ENCODE measurements at places on chromosomes 3 and 15.
A peak's percentile ranks its signal among the peaks of the same experiment; 100 is the strongest.

- no peak for DNase-seq
Observed at GRCh38 chr15:47682661-47683060, 34.6 kb upstream of the SEMA6D start.

- no peak for DNase-seq
Observed at GRCh38 chr3:31137718-31138465, 243.4 kb upstream of the GADL1 start.

- peak; percentile 50 for DNase-seq
Observed at GRCh38 chr15:96359616-96360521, 29.4 kb downstream of the NR2F2 start.

GRCh38 chr15:95024351-95024750 is 793.0 kb downstream of the MCTP2 start:
- no peak for DNase-seq

DNA sequence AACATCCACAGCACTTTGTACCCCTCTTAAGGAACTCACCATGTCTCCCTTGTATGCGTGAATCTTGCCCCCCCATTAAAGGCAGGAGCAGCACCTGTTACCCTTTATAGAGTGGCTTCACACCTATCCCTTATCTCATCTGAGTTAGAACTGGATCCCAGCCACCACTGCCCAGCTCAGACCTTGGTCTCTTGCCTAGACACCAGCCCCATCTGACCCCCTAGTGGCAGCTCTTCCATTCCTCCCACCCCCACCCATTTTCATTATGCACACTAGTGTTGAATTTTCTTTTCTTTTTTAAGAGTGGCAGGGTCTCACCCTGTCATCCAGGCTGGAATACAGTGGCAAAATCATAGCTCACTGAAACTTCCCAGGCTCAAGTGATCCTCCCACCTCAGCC is 3.2 kb upstream of the ZFYVE19 start:
- no peak for DNase-seq

DNA sequence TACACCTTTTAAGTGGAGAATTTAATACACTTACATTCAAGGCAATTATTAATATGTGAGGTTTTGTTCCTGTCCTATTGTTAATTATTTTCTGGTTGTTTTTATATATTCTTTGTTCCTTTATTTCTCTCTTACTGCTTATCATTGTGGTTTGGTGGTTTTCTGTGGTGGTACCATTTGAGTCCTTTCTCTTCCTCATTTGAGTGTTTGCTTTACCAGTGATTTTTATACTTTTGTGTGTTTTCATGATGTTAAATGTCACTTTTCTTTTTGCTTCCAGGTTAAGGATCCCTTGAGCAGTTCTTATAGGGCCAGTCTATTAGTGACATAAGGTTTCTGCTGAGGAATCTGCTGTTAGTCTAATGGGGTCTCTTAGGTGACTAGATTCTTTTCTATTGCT is 116.5 kb downstream of the LRRK1 start:
- DNase-seq, result no peak

- DNase-seq, result no peak
Observed at GRCh38 chr3:24136624-24137310, 191.7 kb downstream of the NR1D2 start.

DNA sequence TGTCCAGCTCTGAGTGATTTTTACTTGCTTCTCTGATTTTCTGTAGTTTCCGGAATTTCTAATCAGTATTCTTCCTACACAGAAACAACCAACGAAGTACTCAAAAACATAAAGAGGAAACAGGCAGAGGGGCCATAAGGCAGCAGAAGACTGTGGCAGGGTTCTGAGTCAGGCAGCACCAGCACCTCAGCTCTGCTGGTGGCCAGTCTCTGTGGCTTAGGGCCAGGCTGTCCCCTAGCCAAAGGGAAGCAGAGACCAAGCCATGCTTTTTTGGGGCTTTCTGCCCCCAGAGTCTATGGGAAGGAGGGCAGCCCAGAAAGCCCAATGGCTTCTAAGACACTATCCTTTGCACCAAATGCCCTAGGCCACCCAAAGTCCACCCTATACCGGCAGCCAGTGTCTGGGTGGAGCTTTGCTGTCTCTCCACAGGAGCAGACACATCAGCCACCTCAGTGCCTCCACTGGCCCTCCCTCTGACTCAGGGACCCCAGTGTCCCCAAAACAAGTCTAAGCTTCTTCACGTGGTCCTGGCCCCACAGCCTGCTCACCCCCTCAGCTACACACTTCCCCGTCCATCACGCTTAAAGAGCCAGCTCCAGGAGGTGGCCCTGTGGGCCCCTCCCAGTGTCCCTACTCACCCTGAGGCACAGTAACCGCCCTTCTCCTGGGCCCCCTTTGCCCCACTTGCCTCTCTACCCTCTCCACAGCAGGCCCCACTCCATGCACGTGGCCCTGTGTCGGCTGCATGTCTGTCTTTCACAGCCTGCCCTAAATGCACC is 46.2 kb downstream of the CCDC12 start:
- no peak for DNase-seq

- DNase-seq, result no peak
Observed at GRCh38 chr3:63966871-63967270, 54.7 kb upstream of the SCAANT1 start.

GRCh38 chr3:3101660-3102458 is 8.3 kb downstream of the IL5RA start:
- no peak for DNase-seq

GRCh38 chr3:73500321-73500720 is 124.4 kb downstream of the PDZRN3 start:
- no peak for DNase-seq

- no peak for DNase-seq
Observed at GRCh38 chr3:46750555-46751038, 32.9 kb upstream of the PRSS50 start.

DNA sequence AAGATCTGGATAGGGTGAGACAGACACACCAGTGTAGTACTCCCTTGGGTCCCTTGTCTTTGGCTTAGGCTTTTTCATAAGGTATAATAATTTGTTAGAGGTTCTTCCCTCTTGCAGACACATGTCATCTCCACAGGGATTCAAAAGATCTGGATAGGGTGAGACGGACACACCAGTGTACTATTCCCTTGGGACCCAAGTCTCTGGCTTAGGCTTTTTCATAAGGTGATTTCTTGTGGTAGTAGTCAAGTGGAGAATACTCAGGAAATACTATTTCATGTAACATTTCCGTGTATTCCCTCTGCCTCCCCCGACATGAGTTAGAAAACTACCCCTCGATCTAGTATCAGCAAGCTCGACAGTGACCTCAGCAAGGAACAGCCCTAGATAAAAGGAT is 954 bp upstream of the MAPKBP1 start:
- no peak for DNase-seq

DNA sequence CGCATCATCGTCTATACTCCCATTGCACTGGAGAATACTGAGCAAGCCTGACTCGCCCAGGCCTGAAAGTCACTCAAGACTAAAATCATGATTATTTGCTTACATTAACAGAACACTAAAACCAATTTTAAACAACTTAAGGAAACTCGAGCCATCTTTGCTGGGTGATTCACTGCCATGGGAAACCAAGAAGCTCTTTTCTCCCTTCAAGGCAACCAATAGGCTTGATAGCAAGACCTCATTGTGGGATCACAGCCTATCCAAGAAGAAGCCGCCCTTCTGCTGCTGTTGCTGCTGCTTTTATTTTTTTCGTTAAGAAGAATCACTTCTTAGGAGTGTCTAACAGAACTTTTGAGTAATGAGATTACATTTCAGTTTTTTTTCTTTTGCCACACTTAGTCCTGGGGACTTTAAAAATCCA is 479.4 kb downstream of the FOXP1 start:
- DNase-seq, result no peak

DNA sequence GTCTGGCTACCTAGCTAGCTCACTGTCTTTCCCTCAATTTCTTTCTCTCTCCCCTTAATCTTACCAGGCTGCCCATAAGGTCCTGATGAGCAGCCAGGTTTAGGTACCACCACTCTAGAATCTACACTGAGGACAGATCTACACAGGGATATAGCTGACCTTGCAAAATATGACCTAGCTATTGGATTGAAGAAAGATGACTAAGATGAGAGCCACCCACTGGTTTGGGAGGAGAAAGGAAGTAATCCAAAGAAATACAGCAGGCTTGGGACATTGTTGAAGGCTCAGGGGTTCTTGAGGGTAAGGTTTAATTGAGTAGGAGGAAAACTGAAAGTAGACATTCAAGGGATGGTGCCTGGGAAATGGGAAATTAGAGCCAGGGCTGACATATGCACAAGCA is 142.0 kb upstream of the TMC3 start:
- DNase-seq, result no peak

DNA sequence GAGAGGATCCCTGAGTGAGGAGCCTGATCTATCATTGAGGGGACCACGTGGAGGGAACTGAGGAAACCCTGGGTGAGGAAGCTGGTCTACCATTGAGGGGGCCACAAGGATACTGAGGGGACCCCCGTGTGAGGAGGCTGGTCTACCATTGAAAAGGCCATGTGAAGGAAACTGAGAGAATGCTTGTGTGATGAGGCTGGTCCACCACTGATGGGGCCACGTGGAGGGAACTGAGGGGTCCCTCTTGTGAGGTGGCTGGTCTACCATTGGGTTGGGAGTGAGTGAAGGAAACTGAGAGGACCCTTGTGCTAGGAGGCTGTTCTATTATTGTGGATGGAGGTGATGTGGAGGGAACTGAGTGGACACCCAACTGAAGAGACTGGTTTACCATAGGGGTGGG is 161.3 kb downstream of the FBLN2 start:
- DNase-seq, result peak; percentile 1

DNA sequence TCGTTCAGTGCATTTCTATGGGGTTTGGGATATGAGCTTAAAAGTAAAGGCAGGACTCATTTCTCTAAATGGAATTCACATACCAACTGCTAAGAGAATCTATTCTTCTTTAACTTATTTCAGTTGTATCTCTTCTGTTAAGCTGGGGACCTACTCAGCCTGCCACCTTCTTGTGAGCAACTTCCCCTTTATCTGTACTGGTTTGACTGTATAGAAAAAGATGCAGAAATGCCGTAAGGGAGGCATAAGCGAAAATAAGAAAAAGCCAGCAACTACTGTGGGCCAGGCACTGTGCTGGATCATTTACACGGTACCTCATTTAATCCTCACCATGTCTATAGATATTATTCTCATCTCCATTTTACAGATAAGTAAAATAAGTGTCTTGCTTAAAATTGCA is 38.4 kb downstream of the RBMS3 start:
- no peak for DNase-seq

- no peak for DNase-seq
Observed at GRCh38 chr3:81752604-81753003, 8.8 kb downstream of the GBE1 start.

DNA sequence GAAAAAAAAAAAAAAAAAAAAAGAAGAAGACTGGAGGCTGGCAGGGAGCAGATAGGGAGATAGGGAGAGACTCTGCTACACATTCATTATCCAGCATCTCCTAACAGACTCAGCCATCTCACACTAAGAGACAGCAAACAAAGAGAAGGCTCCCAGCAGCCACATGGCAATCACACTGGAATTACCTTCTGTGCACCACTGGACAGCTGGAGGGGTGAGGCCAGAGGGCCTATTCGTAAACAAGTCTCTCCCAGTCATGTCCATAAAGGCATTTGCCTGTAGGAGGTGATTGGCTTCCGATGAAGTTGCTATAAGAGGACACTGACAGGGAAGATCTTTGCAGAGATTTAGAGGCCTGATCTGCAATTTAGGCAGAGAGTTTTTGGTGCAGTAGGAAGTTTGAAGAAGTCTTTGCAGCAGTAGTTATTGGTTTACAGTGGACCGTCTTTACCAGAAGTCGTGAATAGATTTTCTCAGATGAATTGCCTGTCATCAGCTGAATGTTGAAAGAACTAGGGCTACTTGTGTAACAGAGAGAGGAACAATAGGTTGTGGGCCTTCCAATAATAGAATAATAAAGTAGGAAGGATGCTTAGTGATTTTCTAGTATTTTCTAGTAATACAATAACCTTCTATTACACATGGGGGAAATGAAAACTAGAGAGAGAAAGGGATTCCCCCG is 89.7 kb downstream of the TP63 start:
- DNase-seq, result no peak
